ENCODE measurements at places on chromosomes 3 and 15. TPM values are rescaled to one million over a fixed set of nuclear protein-coding genes. Genes with fewer than 3 reads are reported as not detected.

Gene WNT7A
- total RNA-seq, result not detected

Gene SIDT1
- 95.0 TPM for total RNA-seq

Gene SERPINI2
- not detected for total RNA-seq

Gene ERICH6
- total RNA-seq, result 0.48 TPM

Gene PARP15
- 5.4 TPM for total RNA-seq

GRCh38 chr3:4634894-4635293 is 141.7 kb downstream of the ITPR1 start:
- DNase-seq, result no peak

- DNase-seq, result no peak
Observed at GRCh38 chr15:78316283-78317083, 17.1 kb upstream of the SKIC8 start.

- DNase-seq, result no peak
Observed at GRCh38 chr15:59830873-59831272, 141.8 kb upstream of the BNIP2 start.

DNA sequence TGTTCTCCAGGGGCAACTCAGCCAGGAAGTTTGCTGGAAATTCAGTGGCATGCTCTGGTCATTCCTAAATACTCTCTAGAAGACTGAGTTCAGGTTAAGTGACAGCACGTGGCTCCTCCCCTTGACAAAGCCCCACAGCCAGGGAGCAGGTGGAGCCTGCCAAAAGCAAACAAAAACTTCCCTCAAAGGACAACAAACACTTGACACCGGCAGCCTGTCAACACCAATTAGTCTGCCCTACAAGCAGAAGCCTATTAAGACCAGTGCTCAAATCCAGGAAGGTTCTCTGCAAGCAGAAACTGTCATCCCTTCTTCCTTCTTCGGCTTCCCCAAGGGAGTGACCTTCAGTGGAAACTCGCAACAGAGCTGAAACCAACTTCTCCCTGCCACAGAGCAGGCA is 5.0 kb downstream of the MEX3B start:
- DNase-seq, result no peak

- DNase-seq, result no peak
Observed at GRCh38 chr3:149327156-149327555, 6.3 kb downstream of the TM4SF18 start.

DNA sequence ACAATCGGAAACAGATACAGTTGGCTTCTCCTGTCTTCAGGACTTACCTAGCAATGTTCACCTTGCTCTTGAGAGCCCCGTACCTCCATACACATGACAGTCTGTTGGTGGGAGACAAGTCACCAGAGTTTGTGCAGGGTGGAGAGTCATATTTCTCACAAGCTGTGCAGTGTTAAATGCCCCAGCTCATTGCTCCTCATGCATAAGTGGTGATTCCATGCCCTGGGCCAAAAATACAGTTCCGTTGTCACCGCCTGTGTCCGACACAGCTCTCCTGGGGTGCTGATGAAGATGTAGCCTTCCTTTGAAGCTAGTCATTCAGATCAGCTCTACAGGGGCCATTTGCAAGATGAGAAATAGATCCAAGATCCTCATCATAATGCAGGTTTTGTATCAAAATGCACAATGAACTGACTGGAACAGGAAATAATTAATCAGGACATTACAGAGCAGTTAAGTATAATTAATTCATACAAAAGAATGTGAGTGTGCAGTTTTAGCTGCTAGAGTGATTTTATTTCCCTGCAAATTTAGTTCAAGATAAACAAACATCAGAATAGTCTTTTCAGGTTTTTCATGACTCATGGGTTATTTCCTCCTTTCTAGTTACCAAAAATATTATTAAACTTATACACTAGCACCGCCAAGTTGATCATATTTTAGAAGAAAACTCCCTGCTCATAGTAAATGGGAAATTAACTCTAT is 66.5 kb downstream of the CD47 start:
- DNase-seq, result no peak

DNA sequence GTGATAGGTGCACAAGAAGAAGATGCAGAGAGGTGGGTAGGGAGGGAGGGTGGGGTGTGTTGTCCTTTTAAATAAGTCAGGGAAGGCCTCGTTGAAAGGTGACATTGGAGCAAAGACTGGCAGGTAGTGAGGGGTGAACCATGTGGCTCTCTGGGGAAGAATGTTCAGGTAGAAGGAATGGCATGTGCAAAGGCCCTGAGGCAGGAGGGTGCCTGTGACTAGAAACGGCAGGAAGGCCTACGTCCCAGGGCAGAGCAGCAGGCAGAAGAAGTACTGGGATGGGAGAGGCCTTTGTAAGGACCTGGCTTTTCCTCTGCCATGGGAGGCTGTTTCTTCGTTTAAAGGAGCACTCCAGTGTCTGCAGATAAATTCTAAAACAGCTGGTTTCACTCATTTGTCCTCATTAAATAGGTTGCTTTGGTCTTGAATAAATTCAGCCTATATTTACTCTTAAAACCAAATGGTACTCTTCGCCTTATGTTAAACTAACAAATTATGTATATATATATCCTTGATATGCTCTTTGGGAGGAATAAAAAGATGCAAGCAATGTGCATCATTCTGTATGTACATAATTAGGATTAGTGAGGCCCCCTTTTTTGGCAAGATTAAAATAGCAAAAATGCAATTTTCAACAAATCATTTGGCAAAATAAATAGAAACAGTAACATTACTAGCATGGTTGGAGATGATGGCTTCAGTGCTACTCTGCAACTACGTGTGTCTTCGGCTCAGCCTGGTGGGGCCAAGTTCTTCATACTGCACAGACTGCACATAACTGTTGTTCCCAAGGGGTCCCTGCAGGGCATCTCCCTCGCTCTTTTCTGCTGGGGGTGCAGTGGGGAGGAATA is 151.4 kb downstream of the KLF13 start:
- no peak for DNase-seq

DNA sequence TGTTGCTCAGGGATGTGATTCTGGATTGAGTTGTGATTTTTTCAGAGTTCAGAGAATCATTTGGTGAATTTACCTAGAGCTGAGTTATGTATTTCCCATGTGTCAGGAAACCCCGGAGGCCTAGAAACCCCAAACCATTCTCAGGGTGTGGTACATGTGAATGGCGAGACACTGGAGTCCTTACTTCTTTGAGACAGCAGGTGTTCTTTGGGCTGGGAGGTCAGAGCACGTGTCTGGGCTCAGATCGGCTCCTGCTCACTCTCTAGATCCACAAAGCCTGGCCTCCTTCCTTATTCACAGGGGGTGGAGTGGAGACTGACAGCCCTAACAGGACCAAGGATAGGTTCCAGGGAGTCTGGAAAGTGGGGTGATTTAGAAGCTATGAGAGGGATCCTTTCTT is 145.8 kb downstream of the CHDH start:
- DNase-seq, result no peak

DNA sequence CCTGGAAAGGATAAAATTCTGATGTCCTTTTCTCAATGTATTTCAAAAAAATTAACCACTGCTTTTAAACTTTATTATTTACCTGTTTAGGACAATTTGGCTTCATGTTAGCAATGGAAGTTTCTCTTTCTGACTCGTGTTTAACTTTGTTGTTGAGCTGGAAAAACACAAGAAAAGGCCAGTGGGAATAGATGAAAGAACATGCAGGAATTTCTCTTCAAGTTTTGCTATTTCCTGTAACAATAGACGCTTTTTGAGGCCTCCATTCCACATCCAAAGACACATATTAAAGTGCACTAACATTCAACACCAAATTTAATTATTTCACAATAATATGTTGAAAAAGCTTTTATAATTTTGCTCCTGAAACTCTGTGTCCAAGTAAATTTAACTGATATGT is 9.7 kb downstream of the RBMS3 start:
- no peak for DNase-seq

GRCh38 chr3:189340680-189341460 is 169.1 kb downstream of the TPRG1 start:
- DNase-seq, result no peak

- no peak for DNase-seq
Observed at GRCh38 chr15:68348081-68348480, 70.5 kb downstream of the FEM1B start.

DNA sequence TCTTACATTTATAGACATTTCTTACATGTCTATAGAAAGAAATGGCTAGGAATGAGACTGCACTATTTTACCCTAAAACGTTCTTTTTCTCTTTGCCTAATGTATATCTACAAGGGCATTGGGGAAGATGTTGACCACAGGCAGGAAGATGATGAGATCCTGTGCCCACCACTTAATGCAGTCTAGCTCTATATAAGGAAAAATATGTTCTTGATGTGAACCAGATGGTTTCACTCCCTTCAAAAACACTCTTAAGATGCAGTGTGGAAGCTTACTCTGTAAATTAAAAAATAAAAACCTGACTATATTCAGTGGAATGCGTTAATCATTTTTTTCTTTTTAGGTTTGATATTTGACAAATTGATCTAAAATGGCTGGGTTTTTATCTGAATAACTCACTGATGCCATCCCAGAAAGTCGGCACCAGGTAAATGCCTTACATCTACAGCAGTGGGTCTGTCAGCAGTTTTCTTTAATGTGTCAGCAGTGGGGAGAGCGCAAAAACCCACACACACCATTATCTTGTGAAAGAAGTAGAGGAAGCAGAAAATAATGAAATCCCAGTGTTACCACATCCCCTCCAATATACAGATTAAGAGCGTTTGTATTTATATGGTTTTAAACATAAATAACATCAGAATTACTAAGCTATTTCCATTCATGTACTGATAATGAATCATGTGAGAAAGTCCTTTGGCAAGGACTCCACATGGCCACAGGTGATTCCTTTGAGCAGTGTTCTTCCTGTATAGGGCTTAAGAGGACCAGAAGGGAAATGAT is 10.1 kb downstream of the AGTR1 start:
- DNase-seq, result no peak

GRCh38 chr3:5181469-5182141 is 5.9 kb upstream of the EDEM1 start:
- DNase-seq, result no peak

DNA sequence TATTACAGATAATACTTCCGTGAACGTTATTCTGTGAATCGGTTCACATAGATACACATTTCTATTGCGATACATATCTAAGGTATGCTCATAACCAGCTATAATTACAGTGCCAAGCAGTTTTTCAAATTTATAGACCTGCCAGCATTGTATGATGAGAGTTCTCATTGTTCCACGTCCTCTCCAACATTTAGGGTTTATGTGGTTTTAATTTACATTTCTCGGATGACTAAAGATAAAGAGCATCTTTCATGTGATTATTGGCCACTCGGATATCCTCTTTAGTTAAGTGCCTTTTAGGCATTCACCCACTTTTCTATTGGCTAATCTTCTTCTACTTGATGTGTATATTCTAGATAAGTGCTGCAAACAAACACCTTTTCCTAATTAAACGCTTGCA is 134.7 kb upstream of the CCDC54 start:
- no peak for DNase-seq

- no peak for DNase-seq
Observed at GRCh38 chr15:92118162-92118935, 264.8 kb downstream of the SLCO3A1 start.

All from breast epithelium (tissue), 4 donors.